Stimulated activated naive B cell treated with anti-CD40 and anti-IgM and Interleukin-4, amounts not matched to agents 10 μg/mL and 1 μg/mL and 100 μg/mL, for 72 hours (primary cell): ENCODE measurements at places on chromosomes 1 and 21.

DNA sequence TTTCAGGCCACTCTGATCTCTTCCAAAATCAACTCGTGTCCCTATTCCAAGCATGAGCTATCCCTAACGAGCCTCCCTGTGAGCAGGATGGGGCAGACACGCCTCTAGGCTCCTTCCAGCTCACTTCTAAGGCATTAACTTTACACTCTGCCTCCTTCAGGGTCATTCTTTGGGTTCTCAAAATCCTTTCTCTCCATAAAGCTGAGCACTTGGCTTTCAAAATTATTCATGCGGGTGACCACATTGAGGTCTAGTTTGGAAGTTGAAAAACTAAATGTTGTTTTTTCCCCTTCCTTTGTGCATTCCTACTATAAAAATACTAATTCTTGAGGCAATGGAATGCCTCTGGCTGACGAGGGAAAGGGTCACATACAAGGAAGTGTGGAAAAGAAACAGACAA lies 33.5 kb upstream of the BMP8B start:
- H3K27me3 ChIP-seq, result no peaks in the 10 kb centered on the region
- DNase-seq, result no peak
- H3K4me3 ChIP-seq, result no peak overlapping the region
- H3K4me1 ChIP-seq, result peaks cover 24% of the 10 kb centered on the region
- H3K27ac ChIP-seq, result no peak overlapping the region

GRCh38 chr1:116463730-116464129 lies 90.7 kb downstream of the ATP1A1 start:
- H3K27me3 ChIP-seq, result peaks cover 18% of the 10 kb centered on the region
- H3K4me1 ChIP-seq, result no peaks in the 10 kb centered on the region
- no peak overlapping the region for H3K27ac ChIP-seq
- H3K36me3 ChIP-seq, result peaks cover 5% of the 10 kb centered on the region
- H3K4me3 ChIP-seq, result no peak overlapping the region

GRCh38 chr21:42195378-42196031 lies 23.4 kb upstream of the ABCG1 start:
- no peak for DNase-seq
- H3K27me3 ChIP-seq, result peaks cover 16% of the 10 kb centered on the region
- H3K27ac ChIP-seq, result no peak overlapping the region
- H3K4me3 ChIP-seq, result no peak overlapping the region
- peaks cover 2% of the 10 kb centered on the region for H3K36me3 ChIP-seq

DNA sequence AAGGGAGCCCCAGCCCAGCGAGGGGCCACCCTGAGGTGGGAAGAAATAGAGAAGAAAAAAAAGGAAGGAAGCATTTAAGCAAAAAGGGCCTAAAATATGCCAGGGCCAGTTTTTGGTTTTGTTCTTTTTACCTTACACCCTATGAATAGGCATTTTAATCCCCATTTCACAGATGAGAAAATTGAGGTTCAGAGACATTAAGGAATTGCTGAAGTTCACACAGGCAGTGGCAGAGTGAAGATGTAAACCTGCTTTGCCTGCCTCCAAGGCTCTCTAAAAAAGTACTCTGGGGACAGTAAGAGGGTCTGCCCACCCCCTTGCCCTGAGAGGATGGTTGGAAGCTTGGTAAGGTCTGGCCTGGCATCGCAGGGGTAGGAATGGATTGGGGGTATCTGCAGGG lies 19.8 kb downstream of the RAP1GAP start:
- no peak overlapping the region for H3K4me3 ChIP-seq
- H3K36me3 ChIP-seq, result no peaks in the 10 kb centered on the region
- H3K27ac ChIP-seq, result no peak overlapping the region
- peaks cover 21% of the 10 kb centered on the region for H3K4me1 ChIP-seq
- DNase-seq, result no peak

DNA sequence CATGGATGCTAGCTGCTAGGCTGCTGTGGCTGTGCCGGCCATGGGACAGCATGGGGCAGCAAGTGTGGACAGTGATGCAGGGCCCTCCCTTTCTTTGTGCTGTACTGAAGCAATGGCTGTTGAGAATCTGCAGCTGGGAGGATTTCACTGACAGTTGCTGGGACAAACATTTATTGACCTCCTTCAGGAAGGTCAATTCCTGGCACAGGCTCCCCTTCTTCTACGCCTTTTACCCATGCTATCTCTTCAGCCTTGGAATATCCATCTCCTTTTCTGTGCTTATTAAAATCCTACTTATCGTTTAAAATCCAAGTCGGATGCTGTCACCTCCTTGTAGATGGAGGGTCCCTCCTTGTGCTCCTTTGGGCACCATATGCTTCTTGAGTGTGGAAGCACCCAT lies 213.1 kb upstream of the USP24 start:
- H3K27me3 ChIP-seq, result peaks cover 29% of the 10 kb centered on the region
- no peaks in the 10 kb centered on the region for H3K4me1 ChIP-seq
- no peak overlapping the region for H3K4me3 ChIP-seq
- no peaks in the 10 kb centered on the region for H3K36me3 ChIP-seq
- DNase-seq, result no peak

GRCh38 chr1:77671836-77672235 lies 10.6 kb downstream of the ZZZ3 start:
- peaks cover 4% of the 10 kb centered on the region for H3K36me3 ChIP-seq
- no peak overlapping the region for H3K27ac ChIP-seq
- no peaks in the 10 kb centered on the region for H3K27me3 ChIP-seq
- H3K4me1 ChIP-seq, result peaks cover 20% of the 10 kb centered on the region
- DNase-seq, result no peak

- H3K36me3 ChIP-seq, result no peaks in the 10 kb centered on the region
- no peaks in the 10 kb centered on the region for H3K27me3 ChIP-seq
- H3K27ac ChIP-seq, result no peak overlapping the region
- H3K4me1 ChIP-seq, result no peaks in the 10 kb centered on the region
These were observed 628.4 kb upstream of the TMPRSS15 start for GRCh38 chr21:19031953-19032352.

DNA sequence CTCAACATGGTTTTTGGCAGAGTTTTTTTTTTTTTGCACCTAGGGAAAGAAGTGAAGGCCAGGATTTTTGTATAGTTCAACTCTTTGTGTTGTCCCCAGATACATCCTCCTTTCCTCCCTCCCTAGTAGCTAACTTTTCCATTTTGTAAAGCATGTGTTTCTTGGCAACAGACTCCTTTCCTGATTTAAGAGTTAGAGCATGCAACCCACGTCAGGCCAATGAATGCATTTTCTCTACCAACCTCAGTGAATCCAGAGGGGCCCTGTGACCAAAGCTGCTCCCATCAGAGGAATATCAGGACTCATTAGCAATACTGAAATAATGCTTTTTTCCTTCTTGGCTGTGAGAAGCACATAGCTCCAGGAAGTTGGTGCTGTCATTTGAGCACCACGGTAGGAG lies 287.2 kb downstream of the LMO4 start:
- H3K4me1 ChIP-seq, result peaks cover 2% of the 10 kb centered on the region
- H3K27me3 ChIP-seq, result no peaks in the 10 kb centered on the region
- DNase-seq, result no peak
- H3K36me3 ChIP-seq, result no peaks in the 10 kb centered on the region
- H3K27ac ChIP-seq, result no peak overlapping the region

DNA sequence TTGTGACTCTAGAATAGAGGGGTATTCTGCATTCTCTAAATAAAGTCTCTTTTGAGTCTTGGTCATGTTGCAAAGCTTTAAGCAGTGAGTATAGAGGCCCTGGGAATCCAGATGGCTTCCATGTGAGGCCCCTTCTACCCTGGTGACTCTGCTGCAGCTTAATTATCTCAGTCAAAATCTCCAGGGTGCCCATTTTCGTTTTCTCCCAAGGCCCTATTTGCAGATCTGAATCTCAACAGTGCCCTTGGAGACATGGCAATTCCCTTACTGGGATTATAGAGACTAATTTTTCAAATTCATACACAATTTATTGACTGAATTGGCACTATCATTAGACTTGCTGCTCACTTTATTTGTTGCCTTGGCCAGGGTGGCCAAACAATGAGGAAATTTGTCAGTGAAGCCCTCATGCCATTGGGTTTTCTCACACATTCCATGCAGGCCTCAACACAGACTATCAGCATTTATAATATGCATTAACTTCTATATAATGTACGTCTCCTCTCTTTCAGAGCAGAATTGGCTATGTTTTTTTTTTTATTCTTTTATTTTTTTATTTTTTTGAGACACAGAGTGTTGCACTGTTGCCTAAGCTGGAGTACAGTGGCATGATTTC lies 35.1 kb downstream of the PROX1 start:
- no peaks in the 10 kb centered on the region for H3K4me1 ChIP-seq
- no peak overlapping the region for H3K27ac ChIP-seq
- no peak for DNase-seq
- H3K4me3 ChIP-seq, result no peak overlapping the region

GRCh38 chr1:68197891-68198290 lies 34.4 kb downstream of the WLS start:
- H3K4me1 ChIP-seq, result no peaks in the 10 kb centered on the region
- no peak overlapping the region for H3K27ac ChIP-seq
- H3K4me3 ChIP-seq, result no peak overlapping the region
- no peak for DNase-seq
- no peaks in the 10 kb centered on the region for H3K36me3 ChIP-seq

GRCh38 chr1:7745783-7746182 lies 25.3 kb upstream of the VAMP3 start:
- no peaks in the 10 kb centered on the region for H3K27me3 ChIP-seq
- no peak overlapping the region for H3K4me3 ChIP-seq
- H3K27ac ChIP-seq, result no peak overlapping the region
- no peak for DNase-seq
- peaks cover 9% of the 10 kb centered on the region for H3K36me3 ChIP-seq

DNA sequence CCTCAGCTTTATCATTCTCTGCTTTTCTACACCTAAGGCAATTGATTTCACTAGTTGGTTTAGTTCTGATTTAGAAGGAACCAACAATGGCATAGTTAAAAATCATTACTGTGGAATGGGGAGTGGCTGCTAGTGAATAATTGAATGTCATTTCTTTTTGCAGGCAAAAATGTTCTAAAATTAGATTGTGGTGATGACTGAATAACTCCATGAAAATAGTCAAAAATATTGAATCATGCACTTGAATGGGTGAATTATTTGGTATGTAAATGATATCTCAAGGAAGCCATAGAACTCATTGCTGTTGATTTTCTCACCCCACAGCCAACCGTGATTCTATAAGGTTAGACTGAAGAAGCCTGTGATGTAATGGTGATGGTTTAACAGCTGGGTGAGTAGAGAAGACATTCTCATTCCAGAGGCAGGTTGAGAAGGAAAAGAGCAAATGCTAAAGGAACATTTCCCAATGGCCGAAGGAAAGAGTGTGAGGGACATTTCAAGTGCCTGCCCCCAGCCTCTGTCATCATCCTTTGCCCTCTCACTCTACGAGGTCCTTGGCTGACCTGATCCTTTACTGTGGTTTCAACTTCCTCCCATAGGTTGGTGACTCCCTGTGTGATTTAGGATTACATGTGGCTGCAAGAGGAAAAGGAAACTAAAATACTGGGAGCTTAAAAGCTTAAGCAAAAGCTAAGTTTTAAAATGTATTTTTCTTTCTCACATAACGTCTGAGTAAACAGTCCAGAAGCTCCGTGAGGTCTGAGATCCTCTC lies 12.5 kb downstream of the OVAAL start:
- H3K4me3 ChIP-seq, result no peak overlapping the region
- H3K4me1 ChIP-seq, result peaks cover 8% of the 10 kb centered on the region
- peaks cover 16% of the 10 kb centered on the region for H3K27me3 ChIP-seq
- H3K27ac ChIP-seq, result no peak overlapping the region

DNA sequence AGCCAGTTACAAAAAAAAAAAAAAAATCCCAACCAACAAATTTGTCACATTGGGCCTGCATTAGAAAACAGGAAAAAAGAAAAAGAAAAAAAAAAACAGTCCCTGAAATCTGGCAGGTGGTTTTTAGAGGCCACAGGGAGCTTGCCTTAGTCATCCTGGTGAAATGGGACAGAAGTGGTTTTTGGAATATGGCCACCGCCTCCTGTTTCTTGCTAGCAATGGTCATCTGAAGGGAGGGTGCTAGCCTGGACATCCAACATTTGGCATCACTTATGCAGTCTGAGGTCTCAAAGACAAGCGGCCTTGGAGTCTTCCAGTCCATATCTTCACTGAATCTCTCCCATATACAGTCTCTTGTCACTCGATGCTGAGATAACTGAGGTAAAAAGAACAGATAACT lies 20.1 kb upstream of the NKAIN1 start:
- no peak overlapping the region for H3K27ac ChIP-seq
- no peak for DNase-seq
- peaks cover 29% of the 10 kb centered on the region for H3K36me3 ChIP-seq

DNA sequence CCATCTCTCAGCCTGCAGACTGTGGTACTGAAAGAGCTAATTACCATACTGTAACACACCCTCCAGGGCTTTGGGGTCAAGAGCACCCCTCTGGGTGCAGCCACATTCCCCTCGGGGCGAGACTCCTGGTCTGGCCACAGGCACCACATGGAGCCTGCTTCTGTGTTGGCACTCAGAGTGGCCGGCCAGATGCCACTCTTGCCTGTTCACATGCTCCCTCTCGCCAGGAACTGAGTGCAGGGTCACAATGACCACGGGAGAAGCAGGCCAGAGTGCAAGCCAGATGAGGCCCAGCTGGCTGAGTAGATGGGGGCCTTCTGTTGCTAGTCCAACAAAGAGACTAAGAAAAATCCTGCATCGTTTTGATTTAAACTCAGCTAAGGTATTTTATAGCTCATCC lies 864.0 kb downstream of the KCNT2 start:
- H3K27ac ChIP-seq, result no peak overlapping the region
- no peaks in the 10 kb centered on the region for H3K36me3 ChIP-seq
- no peak overlapping the region for H3K4me3 ChIP-seq
- no peaks in the 10 kb centered on the region for H3K4me1 ChIP-seq

DNA sequence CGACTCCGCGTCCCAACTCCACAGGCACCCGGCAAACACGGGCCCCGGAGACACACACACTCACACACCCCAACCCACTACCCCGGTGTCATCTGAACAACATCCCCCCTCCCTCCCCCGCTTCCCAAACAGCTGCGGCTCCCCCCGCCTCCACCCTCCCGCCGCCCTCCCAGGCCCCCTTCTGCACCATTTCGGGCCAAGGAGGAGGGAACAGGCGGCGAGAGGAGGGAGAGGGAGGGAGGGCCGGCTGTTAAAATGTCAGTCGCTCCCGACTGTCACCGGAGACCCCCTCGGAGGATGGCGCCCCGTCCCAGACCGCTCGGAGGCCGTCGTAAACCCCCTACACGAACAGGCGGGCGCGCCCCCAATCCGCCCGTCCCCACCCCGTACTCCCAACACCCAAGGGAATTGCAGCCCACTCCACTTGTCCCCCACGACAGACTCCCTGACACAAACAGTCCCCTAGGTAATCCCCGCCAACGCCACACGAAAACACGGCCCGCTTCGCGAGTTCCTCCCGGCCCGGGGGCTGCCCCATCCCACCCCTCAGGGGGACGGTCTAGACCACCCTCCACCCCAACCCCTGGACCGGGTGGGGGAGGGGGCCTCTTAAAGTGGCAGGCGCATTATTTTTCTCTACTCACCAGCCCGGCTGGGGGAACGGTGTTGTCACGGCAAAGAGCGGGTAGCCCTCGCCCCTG lies 583 bp downstream of the MEF2D start:
- DNase-seq, result peak; percentile 72
- no peaks in the 10 kb centered on the region for H3K27me3 ChIP-seq
- H3K4me3 ChIP-seq, result peak overlapping the region; percentile 98
- H3K4me1 ChIP-seq, result peaks cover 76% of the 10 kb centered on the region
